Hippocampal formation (tissue), 2 donors: ENCODE measurements at places on chromosomes 3 and 15.

DNA sequence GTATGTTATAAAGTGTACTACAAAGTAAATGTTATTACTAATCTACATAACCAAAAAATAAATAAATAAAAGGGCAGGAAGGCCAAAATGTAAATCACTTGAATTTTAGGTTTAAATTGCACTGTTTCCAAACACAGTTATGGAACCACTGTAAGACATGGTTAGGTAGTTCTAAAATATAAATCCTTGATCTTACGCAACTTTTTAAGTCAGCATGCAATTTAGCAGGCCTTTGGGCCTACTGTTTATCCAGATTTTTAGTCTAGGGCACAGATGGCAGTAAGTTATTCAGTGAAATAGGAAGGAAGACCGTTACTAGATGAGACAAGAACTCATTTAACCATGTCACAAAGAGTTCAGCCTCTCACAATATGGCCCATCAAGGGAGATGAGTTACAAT, 187.4 kb upstream of the SLC2A2 start:
- no peak for DNase-seq

GRCh38 chr15:70504988-70505387, 258.4 kb downstream of the UACA start:
- DNase-seq = no peak

DNA sequence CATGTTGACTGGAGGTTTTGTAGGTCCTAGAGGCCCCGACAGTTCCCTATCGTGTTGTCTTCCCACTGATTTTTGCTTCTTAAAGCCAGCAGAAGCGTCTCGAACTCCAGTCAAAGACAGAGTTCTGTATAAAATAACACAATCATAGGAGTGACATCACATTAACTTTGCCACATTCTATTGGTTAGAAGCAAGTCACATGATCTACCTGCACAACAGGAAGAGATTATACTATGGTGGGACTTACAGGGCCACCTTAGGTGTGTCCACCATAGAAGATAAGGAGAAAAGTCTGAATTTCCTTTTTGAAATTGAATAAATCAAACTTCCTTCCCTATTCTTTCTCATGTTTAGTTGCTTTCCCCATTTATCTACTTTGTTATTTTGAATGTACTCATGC, 365.5 kb downstream of the GRM7 start:
- DNase-seq = no peak

- DNase-seq = no peak
These were observed 500.4 kb downstream of the SHQ1 start for GRCh38 chr3:72347819-72348319.

GRCh38 chr15:58297639-58298038, 134.2 kb upstream of the LIPC start:
- DNase-seq = no peak

- DNase-seq = no peak
These were observed 1.5 kb downstream of the IQCH start for GRCh38 chr15:67256051-67256450.

- no peak for DNase-seq
These were observed 169.3 kb upstream of the BHLHE40 start for GRCh38 chr3:4809922-4810321.

GRCh38 chr3:10774825-10775224, 41.2 kb upstream of the SLC6A11 start:
- no peak for DNase-seq

DNA sequence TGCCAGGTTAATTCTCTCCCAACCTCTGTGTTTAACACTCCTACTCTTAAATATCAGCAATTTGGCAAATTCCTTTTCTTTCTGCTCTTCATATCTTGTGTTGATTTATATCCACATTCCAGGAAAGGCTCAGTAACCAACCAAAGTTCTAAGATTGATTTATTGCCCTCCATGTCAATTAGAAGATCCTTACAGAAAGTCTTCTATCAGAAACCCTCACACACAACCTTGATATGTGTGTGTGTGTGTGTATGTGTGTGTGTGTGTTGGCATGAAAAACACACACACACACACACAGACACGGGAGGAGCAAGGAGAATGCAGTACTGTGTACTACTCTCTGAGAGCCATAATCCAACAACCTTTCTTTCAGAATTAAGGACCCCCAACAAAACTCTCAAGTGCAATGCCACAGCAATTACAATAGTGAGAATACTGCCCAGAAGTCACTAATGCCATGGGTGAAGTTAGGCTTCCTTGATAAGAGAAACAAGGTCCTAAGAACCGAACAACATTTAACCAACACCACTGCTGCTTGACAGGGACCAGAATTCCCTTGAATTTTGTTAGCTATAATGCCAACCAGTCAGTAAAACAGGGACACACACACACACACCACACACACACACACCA, 1.1 kb downstream of the LSAMP start:
- DNase-seq = no peak
